ENCODE measurements at places on chromosomes 4 and X. TPM values are rescaled to one million over a fixed set of nuclear protein-coding genes. Genes with fewer than 3 reads are reported as not detected.

Gene BMP2K
- total RNA-seq = 53.0 TPM

Gene FAM120C
- 6.4 TPM for total RNA-seq

Gene MAN2B2
- total RNA-seq = 31.9 TPM

Gene MXRA5
- 1.3 TPM for total RNA-seq

GRCh38 chr4:20418861-20419451 lies 167.3 kb downstream of the SLIT2 start:
- no peak overlapping the region for H3K27ac ChIP-seq
- H3K4me1 ChIP-seq = no peaks in the 10 kb centered on the region
- H3K36me3 ChIP-seq = no peaks in the 10 kb centered on the region
- no peak for DNase-seq

GRCh38 chr4:17771284-17771908 lies 10.0 kb downstream of the FAM184B start:
- no peak overlapping the region for H3K4me3 ChIP-seq
- no peak overlapping the region for H3K27ac ChIP-seq
- no peaks in the 10 kb centered on the region for H3K4me1 ChIP-seq
- no peaks in the 10 kb centered on the region for H3K27me3 ChIP-seq

DNA sequence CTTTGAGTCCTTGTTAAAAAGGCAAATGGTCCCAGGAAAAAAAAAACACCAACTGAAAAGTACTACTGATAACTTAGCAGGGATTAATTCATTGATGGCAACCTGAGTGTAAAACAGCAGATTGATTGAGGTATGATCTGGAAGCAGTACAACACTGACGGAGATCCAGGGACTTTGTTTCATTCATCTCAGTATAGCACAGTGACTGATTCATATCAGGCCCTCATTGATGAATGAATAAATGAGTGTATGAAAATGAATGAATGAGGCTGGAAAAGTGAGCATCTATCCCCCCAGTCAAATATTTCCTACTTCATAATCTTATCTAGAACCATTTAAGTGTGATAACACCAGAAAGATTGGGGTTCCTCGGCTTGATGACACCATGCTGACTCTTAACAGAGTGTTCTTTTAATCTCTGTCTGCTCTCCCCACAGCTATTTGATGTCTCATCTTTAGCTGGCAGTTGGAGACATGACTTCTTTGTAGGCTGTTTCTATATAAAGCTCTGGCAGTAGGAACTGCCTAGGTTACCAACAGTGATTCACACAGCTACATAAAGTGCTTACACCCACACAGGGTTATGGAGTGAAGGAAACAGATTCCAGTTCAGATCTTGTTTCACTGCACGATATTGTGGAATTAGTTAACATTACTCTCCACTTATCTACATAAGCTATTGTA lies 18.6 kb upstream of the RNF128 start:
- no peak for DNase-seq
- no peak overlapping the region for H3K4me3 ChIP-seq
- H3K36me3 ChIP-seq = no peaks in the 10 kb centered on the region
- no peak overlapping the region for H3K27ac ChIP-seq
- H3K4me1 ChIP-seq = no peaks in the 10 kb centered on the region

- no peaks in the 10 kb centered on the region for H3K36me3 ChIP-seq
- no peak overlapping the region for H3K4me3 ChIP-seq
- H3K27me3 ChIP-seq = no peaks in the 10 kb centered on the region
- H3K4me1 ChIP-seq = no peaks in the 10 kb centered on the region
- H3K27ac ChIP-seq = no peak overlapping the region
- peak; percentile 5 for DNase-seq
These were observed 24.5 kb upstream of the TMEM192 start for GRCh38 chr4:165137205-165137604.

- no peaks in the 10 kb centered on the region for H3K36me3 ChIP-seq
- H3K4me3 ChIP-seq = no peak overlapping the region
- no peak for DNase-seq
- H3K27ac ChIP-seq = no peak overlapping the region
- H3K27me3 ChIP-seq = no peaks in the 10 kb centered on the region
These were observed 1020.9 kb upstream of the INTU start for GRCh38 chr4:126611900-126612299.

DNA sequence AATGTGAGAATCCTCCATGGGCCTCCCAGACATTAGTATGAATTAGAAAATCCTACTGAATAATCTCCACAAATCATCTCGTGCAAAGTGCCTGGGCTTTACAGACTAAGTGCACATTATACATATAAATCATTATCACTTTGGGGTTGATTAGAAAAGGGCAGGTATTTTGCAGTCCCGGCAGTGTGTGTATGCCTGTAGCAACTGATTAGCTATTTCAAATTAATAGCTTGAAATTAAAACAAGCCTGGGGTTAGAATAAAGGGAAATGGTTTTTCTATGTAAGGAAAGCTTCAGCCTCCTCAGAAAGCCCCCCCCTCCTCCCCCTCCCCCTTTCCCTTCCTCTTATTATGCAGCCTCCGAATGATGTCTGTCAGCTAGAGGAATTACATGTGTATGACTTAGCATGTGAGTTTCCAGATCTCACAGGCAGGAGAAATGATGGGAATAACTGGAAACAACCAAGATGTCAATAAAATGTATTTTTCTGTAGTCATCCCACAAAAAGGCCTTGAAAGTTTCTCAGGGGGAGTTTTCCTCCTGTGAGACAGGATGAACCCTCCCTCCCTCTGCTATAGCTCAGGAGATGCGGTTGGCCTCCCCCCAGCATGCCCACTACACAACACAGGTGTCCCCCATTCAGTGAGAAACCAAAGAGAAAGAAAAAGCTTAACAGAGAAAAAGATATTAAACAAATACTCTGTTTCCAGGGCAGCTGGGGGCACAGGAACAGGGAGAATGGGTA lies 41.2 kb upstream of the RASGEF1B start:
- DNase-seq = no peak
- H3K4me3 ChIP-seq = no peak overlapping the region
- no peaks in the 10 kb centered on the region for H3K4me1 ChIP-seq
- H3K27me3 ChIP-seq = no peaks in the 10 kb centered on the region
- H3K27ac ChIP-seq = no peak overlapping the region
- no peaks in the 10 kb centered on the region for H3K36me3 ChIP-seq

GRCh38 chr4:92646826-92647225 lies 343.1 kb downstream of the GRID2 start:
- no peak overlapping the region for H3K27ac ChIP-seq
- DNase-seq = no peak

- peaks cover 14% of the 10 kb centered on the region for H3K4me1 ChIP-seq
- no peaks in the 10 kb centered on the region for H3K27me3 ChIP-seq
- H3K4me3 ChIP-seq = peak overlapping the region; percentile 28
- peak overlapping the region; percentile 65 for H3K27ac ChIP-seq
- H3K36me3 ChIP-seq = no peaks in the 10 kb centered on the region
- DNase-seq = no peak
These were observed 53.2 kb upstream of the RBMX start for GRCh38 chrX:136933611-136934145.
